ENCODE measurements at places on chromosomes 6 and 20. TPM values are rescaled to one million over a fixed set of nuclear protein-coding genes. Genes with fewer than 3 reads are reported as not detected.

The GJA10 gene
- polyA plus RNA-seq, result not detected

The SLC22A1 gene
- polyA plus RNA-seq, result not detected

The RBM24 gene
- polyA plus RNA-seq, result 3.5 TPM

The MRPS18B gene
- 59.2 TPM for polyA plus RNA-seq

The ECT2L gene
- not detected for polyA plus RNA-seq

The ALDH5A1 gene
- polyA plus RNA-seq, result 1.0 TPM

The SRSF12 gene
- polyA plus RNA-seq, result 0.60 TPM

The NCOA6 gene
- 12.6 TPM for polyA plus RNA-seq

The GNAS-AS1 gene
- polyA plus RNA-seq, result 1.0 TPM

The CMTR1 gene
- polyA plus RNA-seq, result 15.2 TPM

The HLA-DPA1 gene
- 4.9 TPM for polyA plus RNA-seq

The OR2J3 gene
- not detected for polyA plus RNA-seq

The PTK6 gene
- 0.06 TPM for polyA plus RNA-seq

The PDE7B gene
- 3.1 TPM for polyA plus RNA-seq

The LPA gene
- polyA plus RNA-seq, result not detected

The HLA-DRB1 gene
- polyA plus RNA-seq, result 0.21 TPM

The ADGB gene
- polyA plus RNA-seq, result not detected

The PNLDC1 gene
- polyA plus RNA-seq, result not detected

The RAD21L1 gene
- polyA plus RNA-seq, result 0.16 TPM

The RGS19 gene
- polyA plus RNA-seq, result 20.9 TPM

The ANKRD66 gene
- not detected for polyA plus RNA-seq

The CDSN gene
- not detected for polyA plus RNA-seq

The TRIM31 gene
- polyA plus RNA-seq, result not detected

The STMND1 gene
- polyA plus RNA-seq, result not detected

The RSPO4 gene
- polyA plus RNA-seq, result 1.9 TPM

The PHF10 gene
- polyA plus RNA-seq, result 6.5 TPM

The FUT9 gene
- not detected for polyA plus RNA-seq

The ULBP2 gene
- 30.1 TPM for polyA plus RNA-seq

The GTSF1L gene
- not detected for polyA plus RNA-seq

The WFDC12 gene
- not detected for polyA plus RNA-seq

The PREP gene
- polyA plus RNA-seq, result 41.8 TPM

The HIVEP1 gene
- 3.3 TPM for polyA plus RNA-seq

The VWA7 gene
- polyA plus RNA-seq, result 0.37 TPM

The ISM1 gene
- polyA plus RNA-seq, result not detected

The GJA1 gene
- 68.1 TPM for polyA plus RNA-seq

The PI16 gene
- polyA plus RNA-seq, result 390 TPM

The STX11 gene
- 1.9 TPM for polyA plus RNA-seq

The PPP1R3G gene
- polyA plus RNA-seq, result 0.84 TPM

The TCF15 gene
- not detected for polyA plus RNA-seq

The DNMT3B gene
- 0.85 TPM for polyA plus RNA-seq

The SCGN gene
- polyA plus RNA-seq, result not detected

The BMP5 gene
- not detected for polyA plus RNA-seq

The PRICKLE4 gene
- not detected for polyA plus RNA-seq

The FAM83B gene
- polyA plus RNA-seq, result not detected

The NRSN1 gene
- not detected for polyA plus RNA-seq

Data from GM23248 (cell line).